ENCODE measurements at places on chromosomes 11 and 22. TPM values are rescaled to one million over a fixed set of nuclear protein-coding genes. Genes with fewer than 3 reads are reported as not detected.

DDX10 gene
- 64.6 TPM for total RNA-seq

- no peak overlapping the region for H3K4me3 ChIP-seq
- H3K4me1 ChIP-seq = no peaks in the 10 kb centered on the region
These were observed 30.7 kb downstream of the SLC22A25 start for GRCh38 chr11:63212742-63213141.

DNA sequence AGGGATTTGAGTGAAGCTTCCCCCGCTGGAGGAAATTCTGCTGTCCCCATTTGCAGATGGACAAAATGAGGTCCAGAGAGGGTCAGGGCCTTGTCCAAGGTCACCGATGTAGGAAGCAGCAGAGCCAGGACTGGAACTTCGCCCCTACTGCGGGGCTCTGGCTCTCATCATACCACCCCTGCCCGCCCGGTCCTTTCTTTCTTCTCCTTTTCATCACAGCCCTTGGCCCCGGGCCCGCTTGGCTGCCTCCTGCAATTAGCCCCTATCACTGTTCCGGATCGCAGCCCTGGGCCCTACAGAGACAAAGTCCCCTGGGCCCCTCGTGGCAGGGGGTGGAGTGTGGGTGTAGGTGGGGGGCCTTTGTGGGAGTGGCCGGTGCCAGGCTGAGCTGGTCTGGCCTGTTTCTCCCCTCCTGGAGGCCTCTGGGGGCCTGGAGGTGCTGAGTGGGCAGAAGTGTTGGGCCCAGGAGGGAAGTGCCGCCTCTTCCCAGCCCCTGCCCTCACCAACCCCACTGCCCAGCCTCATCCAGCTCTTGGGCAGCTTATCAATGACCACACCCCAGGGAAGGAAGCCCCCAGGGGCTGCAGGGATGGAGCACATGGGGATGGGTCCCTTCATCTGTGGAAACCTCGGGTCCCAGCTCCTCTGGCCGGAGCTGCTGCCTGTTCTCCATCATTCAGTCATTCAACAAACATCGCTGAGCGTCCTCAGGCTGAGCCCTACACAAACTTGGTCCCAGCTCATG is 3.4 kb downstream of the EMID1 start:
- no peak for DNase-seq
- no peaks in the 10 kb centered on the region for H3K27me3 ChIP-seq

YPEL1 gene
- total RNA-seq = 0.54 TPM

SCUBE2 gene
- total RNA-seq = not detected

GRCh38 chr11:64675450-64676260 is 47.3 kb downstream of the NRXN2 start:
- H3K4me3 ChIP-seq = no peak overlapping the region
- no peaks in the 10 kb centered on the region for H3K36me3 ChIP-seq
- H3K27ac ChIP-seq = no peak overlapping the region
- no peaks in the 10 kb centered on the region for H3K4me1 ChIP-seq
- peaks cover 50% of the 10 kb centered on the region for H3K27me3 ChIP-seq
- no peak for DNase-seq

NXPE2 gene
- not detected for total RNA-seq

PLA2G3 gene
- total RNA-seq = 0.64 TPM

DNA sequence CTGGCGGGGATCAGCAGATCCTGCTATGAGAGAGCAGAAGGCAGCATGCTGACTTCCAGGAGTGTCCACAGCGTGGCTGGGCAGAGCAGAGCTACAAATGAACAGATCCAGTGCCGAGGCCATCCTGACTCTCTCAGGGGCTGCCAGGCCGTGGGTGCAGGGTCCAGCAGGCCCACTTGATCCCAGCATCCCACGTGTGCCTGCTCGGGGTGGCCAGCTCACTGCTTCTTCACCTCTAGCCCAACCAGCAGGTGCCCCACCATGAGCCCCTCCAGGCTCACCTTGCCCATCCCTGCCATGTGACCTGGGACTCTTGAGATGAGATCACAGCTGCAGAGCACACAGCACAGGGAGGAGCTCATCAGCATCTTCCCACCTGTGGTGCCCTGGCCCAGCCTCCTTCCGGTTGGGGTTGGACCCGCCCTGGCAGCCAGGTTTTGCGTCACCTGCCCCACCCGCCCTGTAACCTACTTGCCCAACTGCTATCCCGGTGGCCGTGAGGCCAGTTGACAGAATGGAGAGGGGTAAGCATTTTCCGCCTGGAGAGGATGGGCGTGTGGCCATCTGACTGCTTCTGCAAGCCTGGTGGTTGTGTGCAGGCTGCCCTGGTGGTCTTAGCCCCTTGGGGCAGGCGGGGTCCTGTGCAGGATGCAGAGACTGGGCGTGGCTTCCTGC is 11.0 kb downstream of the TANGO2 start:
- H3K4me3 ChIP-seq = no peak overlapping the region
- no peak for DNase-seq
- H3K27ac ChIP-seq = no peak overlapping the region
- peaks cover 66% of the 10 kb centered on the region for H3K36me3 ChIP-seq

GRCh38 chr11:6656936-6657335 is 1.3 kb upstream of the DCHS1 start:
- no peaks in the 10 kb centered on the region for H3K27me3 ChIP-seq
- no peaks in the 10 kb centered on the region for H3K36me3 ChIP-seq
- H3K4me1 ChIP-seq = peaks cover 9% of the 10 kb centered on the region

DNA sequence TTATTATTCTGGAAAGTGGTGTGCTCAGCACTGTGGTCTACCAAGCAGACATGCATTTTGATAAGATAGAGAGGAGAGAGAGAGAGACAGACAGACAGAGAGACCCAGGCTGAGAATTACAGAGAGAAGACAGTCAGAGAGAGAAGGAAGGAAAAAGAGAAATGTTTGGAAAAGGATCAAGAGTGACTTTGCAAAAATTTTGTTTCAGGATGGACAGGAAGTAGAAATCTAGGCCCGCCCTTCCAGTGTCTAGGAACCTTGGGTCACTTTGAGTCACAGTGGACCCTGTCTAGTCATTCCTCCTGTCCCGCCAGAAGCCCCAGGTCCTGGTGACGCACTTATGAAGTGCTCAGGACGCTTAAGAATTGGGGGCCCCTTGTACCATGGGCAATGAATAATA is 166.7 kb downstream of the ST3GAL4 start:
- peak; percentile 22 for DNase-seq
- no peaks in the 10 kb centered on the region for H3K36me3 ChIP-seq
- no peak overlapping the region for H3K4me3 ChIP-seq
- no peak overlapping the region for H3K27ac ChIP-seq

GRCh38 chr22:44658311-44658953 is 43.6 kb upstream of the PRR5 start:
- no peaks in the 10 kb centered on the region for H3K36me3 ChIP-seq
- peaks cover 32% of the 10 kb centered on the region for H3K27me3 ChIP-seq
- H3K4me1 ChIP-seq = no peaks in the 10 kb centered on the region

QSER1 gene
- total RNA-seq = 32.2 TPM

RASD2 gene
- total RNA-seq = not detected

GRCh38 chr22:36456464-36456845 is 25.0 kb downstream of the TXN2 start:
- no peaks in the 10 kb centered on the region for H3K27me3 ChIP-seq
- no peaks in the 10 kb centered on the region for H3K36me3 ChIP-seq
- no peak overlapping the region for H3K27ac ChIP-seq

- H3K27me3 ChIP-seq = peaks cover 40% of the 10 kb centered on the region
- no peak overlapping the region for H3K4me3 ChIP-seq
- no peaks in the 10 kb centered on the region for H3K36me3 ChIP-seq
- DNase-seq = no peak
These were observed 75.3 kb downstream of the KCNQ1 start for GRCh38 chr11:2519862-2520735.

DNA sequence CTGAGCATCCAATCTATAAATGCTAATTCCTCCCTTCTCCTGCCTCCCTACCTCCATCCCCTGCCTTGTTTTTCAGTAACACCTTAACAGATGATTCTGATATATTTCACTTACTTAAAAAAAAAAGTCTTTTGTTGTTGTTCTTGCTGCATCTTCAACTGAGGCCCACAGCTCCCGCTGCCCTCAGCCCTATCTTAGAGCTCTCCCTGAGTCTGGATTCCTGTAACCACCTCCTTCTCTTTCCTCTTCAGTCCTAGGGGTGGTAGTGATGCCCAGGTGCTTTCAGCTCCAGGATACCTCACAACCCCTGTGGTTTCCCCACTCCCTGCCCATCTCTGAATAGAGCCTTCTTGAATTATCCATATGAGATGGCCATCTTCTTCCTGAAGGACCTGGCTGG is 3.7 kb upstream of the KCNE3 start:
- H3K4me3 ChIP-seq = no peak overlapping the region
- no peaks in the 10 kb centered on the region for H3K27me3 ChIP-seq
- peaks cover 15% of the 10 kb centered on the region for H3K4me1 ChIP-seq
- no peaks in the 10 kb centered on the region for H3K36me3 ChIP-seq
- H3K27ac ChIP-seq = no peak overlapping the region

DNA sequence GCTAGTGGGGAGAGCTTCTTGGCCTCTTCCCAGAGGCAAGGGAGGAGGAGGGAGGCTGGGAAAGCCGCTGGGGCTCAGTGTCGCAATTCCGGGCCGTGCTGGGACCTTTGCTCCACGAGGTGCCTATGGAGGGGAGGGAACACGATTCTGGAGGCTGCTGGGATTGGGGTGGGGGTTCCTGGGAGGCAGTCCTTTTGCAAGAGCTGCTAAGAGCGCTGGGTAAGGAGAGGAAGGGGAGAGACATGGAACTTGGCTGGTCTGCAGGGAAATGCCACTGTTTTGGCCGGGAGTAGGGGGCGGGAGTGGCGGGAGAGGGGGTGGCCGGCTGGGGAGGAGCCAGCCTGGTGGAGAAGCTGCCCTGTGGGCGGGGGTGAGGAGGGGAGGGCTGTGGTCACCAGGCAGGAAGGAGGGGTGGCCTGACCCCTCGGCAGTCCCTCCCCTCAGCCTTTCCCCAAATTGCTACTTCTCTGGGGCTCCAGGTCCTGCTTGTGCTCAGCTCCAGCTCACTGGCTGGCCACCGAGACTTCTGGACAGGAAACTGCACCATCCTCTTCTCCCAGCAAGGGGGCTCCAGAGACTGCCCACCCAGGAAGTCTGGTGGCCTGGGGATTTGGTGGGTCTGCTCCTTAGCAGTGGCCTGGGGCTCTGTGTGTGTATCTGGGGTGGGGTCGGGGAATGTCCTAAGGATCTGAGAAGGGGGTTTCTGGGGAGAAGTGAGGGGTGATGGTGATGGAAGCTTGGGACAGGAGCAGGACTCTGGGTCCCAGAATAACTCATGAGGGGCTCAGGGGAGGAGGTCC is at the start of gene NR1H3:
TSS of gene NR1H3 (plus strand) at position 480 of the 800 bp plus-strand sequence. CDS start 1,221 bp downstream, outside the sequence.
- peak; percentile 93 for DNase-seq
- no peaks in the 10 kb centered on the region for H3K27me3 ChIP-seq
- H3K4me1 ChIP-seq = peaks cover 38% of the 10 kb centered on the region
- no peaks in the 10 kb centered on the region for H3K36me3 ChIP-seq
- H3K27ac ChIP-seq = peak within 1 kb of the TSS; percentile 69
